Stimulated activated CD8-positive, alpha-beta memory T cell treated with anti-CD3 and anti-CD28 coated beads, Interleukin-7, amount 100 ng/mL, for 48 hours (primary cell): ENCODE measurements at places on chromosomes 5 and 9.

GRCh38 chr9:76352026-76352620 lies 42.1 kb downstream of the RFK start:
- DNase-seq, result no peak

DNA sequence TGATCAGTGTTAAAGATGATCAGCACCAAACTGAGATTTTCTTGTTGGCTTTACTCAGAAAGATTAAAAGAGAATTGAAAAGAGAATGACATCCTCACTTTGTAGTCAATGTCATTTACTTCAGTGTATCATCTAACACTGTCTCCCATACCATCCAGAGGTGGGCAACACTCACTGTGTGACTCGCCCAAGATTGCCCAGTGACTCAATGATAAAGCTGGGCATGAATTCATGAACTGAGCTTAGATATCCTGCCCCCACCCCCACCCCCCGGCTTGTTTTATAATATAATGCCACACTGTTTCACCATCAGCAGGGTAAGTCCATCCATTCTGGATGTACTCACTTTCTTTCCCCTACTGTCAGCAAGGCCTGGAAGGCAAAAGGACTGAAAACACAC lies 242.2 kb downstream of the FAM114A2 start:
- no peak for DNase-seq

- no peak for DNase-seq
These were observed 708.8 kb downstream of the MTRR start for GRCh38 chr5:8577792-8578191.

- DNase-seq, result no peak
These were observed 13.4 kb downstream of the PAEP start for GRCh38 chr9:135574943-135575342.

DNA sequence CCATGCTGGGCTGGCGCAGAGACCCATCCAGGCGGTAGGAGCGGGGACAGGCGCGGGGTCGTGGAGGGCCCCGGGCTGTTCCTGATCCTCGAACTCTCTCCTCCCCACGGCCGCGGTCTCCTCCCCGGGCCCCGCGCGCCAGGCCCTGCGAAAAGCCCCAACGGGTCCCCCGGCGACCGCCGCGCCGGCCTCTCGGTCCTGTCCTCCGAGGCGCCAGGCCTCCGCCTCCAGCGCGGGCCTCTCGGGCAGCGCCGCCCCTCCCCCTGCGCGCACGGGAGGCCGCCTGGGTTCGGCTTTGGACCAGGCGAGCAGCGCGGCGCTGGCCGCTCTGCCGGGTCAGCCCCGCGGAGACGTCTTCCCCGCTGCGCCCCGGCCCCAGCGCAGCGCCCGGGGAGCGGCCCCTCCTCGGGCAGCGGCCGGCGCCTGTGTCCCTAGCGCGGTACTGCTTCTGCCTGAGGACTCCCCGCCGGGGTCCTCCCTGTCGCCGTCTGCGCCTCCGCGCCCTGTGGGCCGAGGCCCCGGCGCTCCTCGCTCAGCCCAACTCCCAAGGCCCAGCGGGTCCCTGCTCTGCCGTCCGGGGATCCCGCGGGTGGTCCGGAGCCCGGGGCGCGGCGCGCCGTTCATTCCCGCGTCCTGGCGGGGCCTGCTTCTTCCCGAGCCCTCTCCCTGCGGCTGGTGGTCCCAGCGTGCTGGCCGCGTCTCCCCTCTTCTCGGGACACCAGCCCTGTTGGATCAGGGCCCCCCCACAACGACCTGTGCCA lies 13.4 kb downstream of the COL23A1 start:
- no peak for DNase-seq

- no peak for DNase-seq
These were observed 101.3 kb upstream of the ICE1 start for GRCh38 chr5:5321137-5321536.

- no peak for DNase-seq
These were observed 123.3 kb upstream of the SLIT3 start for GRCh38 chr5:169424279-169424655.

GRCh38 chr9:87886933-87887505 lies 4.3 kb downstream of the SPATA31E1 start:
- no peak for DNase-seq

GRCh38 chr9:105191508-105192121 lies 52.8 kb upstream of the SLC44A1 start:
- no peak for DNase-seq

DNA sequence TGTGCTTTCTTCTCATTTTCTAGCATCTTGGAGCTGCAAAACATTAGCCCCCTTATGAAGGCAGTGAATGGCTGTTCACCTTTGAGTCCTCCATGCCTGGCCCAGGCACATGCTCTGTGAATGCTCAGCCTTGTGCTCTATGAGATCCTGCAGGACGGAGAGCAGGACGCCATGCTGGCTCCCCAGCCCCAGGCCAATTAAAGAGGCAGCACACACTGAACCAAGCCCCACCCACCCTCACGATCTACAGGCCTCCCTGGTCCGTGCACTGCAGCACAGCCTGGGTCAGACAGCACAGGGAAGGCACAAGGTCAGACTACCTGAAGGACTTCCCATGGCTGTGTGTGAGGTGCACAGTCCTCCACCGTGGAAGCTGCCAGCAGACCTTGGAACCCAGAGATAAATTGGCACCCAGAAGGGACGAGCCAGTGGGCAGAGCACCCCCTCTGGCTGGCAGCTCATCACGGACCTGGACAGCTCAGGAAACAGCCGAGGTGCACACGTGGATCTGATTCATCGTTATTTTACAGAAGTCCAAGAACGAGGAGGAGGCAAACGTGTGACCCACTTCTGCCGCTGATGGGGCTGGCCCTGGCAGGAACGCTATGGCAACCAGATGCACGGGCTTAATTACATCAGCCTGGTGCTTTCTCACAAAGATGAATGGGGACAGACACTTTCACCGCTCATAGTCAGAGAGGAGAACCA lies 59.5 kb downstream of the OLFM1 start:
- no peak for DNase-seq
